ENCODE measurements at places on chromosomes 1 and 21. TPM values are rescaled to one million over a fixed set of nuclear protein-coding genes. Genes with fewer than 3 reads are reported as not detected.

BATF3 gene
- total RNA-seq, result not detected

EFNA1 gene
- total RNA-seq, result 7.3 TPM

RGS7 gene
- not detected for total RNA-seq

GALNT2 gene
- total RNA-seq, result 13.6 TPM

FAM177B gene
- total RNA-seq, result not detected

SELP gene
- total RNA-seq, result 0.43 TPM

EXO5 gene
- 7.6 TPM for total RNA-seq

OR2L13 gene
- total RNA-seq, result not detected

SLC5A3 gene
- total RNA-seq, result 4.6 TPM

KRTAP19-5 gene
- total RNA-seq, result not detected

LRRN2 gene
- total RNA-seq, result not detected

LRRC47 gene
- total RNA-seq, result 36.3 TPM

ZNF670 gene
- not detected for total RNA-seq

FALEC gene
- not detected for total RNA-seq

TRIM45 gene
- 0.08 TPM for total RNA-seq

GOLT1A gene
- total RNA-seq, result not detected

ATAD3C gene
- total RNA-seq, result 0.89 TPM

OR6K2 gene
- total RNA-seq, result not detected

SLC35A3 gene
- total RNA-seq, result 30.2 TPM

PADI1 gene
- not detected for total RNA-seq

FMOD gene
- not detected for total RNA-seq

RNF186 gene
- not detected for total RNA-seq

GABRD gene
- total RNA-seq, result 0.25 TPM

ARHGEF16 gene
- total RNA-seq, result not detected

WNT4 gene
- total RNA-seq, result not detected
